NCI-H2171 (cell line): ENCODE measurements at places on chromosomes 16 and 17.

DNA sequence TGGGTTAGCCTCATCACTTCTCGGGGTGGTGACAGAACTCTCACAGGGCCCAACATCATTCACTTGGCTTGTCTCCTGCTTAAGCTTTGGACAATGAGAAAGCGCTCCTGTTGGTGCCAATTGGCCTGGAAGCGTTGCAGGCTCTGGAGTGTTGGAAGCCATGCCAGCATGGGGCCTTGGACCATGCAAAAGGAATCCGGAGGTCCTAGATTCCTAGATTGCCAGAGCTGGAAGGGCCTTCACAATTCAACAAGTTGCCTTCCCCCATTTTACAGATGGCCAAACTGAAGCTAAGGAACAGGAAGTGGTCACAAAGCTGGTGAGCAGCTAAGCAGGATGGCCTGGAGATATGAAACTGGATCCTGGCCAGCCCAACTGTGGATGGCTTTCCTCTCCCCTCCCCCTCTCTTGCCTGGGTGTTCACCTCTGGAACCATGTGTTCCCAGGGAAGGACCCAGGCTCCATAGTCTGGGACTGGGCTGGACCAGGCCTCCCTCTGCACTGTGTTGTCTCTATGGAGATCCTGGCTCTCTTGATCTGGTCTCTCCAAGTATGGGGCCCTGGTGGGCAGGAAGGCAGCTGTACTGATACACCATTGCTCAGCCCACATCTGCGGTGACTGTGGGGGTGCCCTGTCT lies 6.0 kb upstream of the IGFBP4 start:
- no peak for DNase-seq

- no peak for DNase-seq
These were observed 1280.3 kb downstream of the CDH8 start for GRCh38 chr16:60755907-60756306.

DNA sequence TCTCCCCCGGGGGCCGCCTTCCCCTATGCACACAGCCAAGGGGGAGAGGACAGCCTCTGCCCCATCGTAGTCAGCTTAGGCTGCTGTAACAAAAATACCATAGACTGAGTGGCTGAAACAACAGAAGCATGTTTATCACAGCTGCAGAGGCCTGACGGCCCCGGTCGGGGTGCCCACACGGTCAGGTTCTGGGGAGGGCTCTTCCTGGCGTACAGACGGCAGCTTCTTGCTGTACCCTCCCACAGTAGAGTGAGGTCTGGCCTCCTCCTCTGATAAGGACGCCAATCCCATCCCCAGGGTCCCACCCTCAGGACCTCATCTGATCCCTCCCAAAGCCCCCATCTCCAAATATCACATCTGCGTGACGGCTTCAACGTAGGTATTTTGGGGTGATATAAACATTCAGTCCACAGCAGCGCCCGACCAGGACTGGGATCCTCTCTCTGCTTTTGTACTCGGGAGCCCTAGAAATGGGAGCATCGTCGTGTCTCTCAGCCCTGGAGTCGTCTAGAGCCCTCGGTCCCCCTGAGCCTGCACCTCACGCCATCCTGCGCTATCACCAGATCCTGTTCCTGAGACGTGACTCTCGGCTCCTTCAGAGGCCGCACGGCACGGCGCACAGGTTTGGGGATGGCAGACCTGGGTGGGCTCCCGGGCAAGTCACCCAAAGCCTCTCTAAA lies 67.8 kb downstream of the RPH3AL start:
- no peak for DNase-seq

DNA sequence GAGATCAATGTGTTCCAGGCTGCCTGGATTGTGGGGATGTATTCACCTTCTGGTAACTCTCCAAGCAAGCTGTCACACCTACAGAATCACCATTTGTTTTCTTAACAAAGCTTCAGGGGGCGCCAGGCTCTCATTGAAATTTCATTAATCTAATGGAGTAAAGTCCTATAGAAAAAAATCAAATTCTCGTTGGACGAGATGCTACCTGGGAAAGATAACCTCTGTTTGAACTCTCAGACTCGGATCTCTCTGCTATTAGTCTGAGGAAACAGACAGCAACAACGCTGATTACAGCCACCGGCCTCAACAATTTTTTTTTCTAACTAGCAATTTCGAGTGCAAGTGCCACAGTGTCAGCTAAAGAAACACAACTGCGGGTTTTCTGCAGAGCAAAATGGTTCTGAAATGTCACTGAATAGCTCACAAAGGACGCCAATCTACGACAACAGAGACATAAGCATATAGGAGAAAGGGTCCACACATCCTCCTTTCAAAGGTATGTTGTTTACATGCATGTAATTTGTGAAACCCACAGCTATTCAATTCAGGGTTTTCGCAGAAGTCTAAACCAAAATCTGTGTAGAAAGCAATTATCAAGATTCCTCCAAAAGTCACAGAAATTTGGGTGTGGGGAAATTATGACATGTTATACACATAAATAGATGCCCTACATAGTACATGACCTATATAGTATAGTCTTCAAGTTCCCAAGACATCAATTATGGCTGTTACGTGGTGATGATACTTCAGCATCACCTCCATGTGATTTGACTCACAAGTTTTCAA lies 135.8 kb downstream of the SKAP1 start:
- no peak for DNase-seq

DNA sequence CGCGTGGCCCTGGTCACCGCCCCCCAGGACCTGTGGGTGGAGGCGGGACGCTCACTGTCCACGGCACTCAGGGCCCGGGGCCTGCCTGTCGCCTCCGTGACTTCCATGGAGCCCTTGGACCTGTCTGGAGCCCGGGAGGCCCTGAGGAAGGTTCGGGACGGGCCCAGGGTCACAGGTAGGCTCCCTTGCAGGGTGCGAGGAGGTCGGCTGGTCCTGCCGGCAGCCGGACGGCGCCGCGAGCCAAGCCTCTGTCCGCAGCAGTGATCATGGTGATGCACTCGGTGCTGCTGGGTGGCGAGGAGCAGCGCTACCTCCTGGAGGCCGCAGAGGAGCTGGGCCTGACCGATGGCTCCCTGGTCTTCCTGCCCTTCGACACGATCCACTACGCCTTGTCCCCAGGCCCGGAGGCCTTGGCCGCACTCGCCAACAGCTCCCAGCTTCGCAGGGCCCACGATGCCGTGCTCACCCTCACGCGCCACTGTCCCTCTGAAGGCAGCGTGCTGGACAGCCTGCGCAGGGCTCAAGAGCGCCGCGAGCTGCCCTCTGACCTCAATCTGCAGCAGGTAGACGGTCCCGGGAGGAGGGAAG lies 1.3 kb downstream of the GUCY2D start:
- no peak for DNase-seq

DNA sequence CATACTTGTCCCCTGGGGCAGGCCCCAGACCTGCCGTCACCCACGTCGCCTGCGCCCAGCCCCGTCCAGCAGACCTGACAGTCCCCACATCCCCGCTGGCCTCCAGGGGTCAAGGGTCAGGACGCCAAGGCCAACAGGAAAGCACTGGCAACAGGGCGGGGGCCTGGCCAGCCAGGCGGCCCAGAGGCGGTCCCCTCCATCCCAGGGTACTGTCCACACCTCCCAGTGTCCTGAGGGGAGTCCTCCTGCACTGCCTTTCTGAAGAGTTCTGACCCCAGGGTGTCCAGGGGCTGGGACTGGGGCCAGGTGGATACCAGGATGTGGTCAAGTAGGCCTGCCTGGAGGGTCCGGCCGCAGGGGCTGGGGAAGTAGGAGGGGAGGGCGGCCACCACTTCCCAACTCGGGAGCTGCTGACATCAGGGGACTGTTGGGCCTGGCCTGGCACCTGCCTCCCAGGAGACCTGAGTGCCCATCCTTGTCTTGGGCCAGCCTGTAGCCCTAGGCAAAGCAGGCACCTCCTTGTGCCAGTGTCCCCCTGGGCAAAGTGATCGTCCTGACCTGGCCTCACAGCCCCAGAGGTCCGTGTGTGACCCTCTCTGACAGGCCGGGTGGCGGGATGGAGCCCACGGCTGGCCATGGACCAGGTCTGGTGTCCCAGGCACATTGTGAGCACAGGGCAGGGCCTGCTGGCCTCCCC lies 6.7 kb upstream of the AXIN1 start:
- no peak for DNase-seq

DNA sequence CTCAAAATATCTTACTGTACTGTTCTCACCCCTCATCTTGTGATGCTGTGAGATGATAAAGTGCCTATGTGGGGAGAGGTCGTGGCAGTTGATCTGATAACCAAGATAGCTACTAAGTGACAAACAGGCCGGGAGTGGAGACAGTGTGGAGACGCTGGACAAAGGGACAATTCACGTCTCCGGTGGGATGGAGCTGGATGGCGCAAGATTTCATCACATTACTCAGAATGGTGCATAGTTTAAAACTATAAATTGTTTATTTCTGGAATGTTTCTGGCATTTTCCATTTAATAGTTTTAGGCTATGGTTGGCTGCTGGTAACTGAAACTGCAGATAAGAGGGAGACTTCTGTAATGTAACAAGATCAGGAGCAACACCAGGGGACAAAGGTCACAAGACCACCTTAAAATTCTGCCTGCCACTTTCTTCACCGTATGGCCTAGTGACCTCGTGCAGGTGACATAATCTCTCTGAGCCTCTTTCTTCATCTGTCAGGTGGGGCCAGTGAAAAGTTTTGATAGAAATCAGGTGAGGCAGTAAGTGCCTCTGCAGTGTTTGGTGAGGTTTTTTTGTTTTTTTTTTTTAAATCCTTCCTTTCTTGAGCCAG lies 54.4 kb upstream of the LGALS9 start:
- no peak for DNase-seq

GRCh38 chr17:7026471-7027115 lies 3.7 kb downstream of the BCL6B start:
- DNase-seq, result no peak

GRCh38 chr16:10949424-10949970 lies 5.1 kb downstream of the CLEC16A start:
- no peak for DNase-seq

DNA sequence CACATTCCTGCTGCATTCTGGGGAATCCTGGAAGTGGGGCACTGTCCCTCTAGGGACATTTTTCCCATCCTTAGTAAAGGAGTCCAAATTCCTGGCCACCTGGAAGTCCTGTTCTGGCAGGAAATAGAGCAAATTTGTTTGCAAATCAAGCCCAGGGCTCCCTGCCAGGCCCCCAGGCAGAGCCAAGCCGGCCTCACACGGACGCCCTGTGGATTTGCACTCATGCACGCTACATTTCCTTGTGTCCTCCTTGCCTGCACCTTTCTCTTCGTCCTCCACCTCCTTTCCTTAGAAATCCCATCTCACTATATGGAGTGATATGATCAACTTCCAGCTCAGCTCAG lies 7.0 kb upstream of the CALB2 start:
- no peak for DNase-seq

GRCh38 chr17:62180772-62181171 lies 115.7 kb upstream of the MED13 start:
- no peak for DNase-seq

DNA sequence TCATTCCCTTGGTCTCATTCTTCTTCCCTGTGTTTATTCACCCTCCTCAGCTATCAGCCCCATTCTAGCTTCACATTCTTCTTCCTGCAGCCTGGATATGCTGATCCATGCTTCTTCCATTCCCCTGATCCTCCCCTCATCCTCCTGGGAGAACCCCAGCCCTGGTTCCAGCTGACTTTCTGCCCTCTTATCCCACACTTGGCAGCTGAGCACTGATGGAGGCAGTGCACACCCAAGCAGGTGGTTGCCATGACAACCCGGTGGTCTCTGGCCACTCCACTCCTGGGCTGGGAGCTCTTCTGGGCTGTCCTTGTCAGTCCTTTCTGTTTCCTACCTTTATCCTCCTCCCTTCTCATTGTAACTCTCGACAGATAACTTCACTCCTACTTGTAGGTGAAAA lies 16.7 kb upstream of the TUBG2 start:
- no peak for DNase-seq

DNA sequence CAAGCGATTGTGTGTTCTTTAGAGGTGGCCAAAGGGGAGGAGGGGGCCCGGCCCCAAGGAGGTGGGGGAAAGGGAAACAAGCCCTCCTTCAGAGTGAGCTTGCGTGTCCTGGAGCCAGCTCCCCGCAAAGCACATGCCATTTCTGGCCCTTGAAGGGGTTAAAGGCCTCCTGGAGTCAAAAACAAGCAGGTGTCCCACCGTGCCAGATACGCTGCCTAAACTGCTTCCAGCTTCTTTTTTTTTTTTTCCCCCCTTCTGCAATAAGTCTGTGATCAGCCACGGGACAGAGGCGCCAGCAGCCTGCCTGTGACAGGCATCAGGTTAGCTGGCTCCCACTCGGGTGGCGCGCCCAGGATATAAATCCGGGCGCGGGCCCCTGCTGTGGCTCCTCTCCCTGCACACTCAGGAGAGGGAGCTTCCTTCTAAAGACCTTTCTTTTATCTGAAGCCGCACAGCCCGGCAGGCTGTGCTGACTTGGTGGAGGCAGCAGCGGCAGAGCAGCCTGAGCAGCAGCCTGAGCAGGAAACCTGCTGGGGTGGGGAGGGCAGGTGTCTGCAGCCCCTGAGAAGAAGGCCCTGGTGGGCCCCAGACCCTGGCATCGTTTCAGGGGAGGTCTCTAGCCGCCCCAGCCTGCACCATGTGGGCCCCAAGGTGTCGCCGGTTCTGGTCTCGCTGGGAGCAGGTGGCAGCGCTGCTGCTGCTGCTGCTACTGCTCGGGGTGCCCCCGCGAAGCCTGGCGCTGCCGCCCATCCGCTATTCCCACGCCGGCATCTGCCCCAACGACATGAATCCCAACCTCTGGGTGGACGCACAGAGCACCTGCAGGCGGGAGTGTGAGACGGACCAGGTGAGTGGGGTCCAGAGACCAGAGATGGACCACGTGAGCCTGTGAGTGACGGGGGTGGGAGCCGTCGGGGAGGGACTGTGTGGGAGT lies at the start of gene WFIKKN2:
TSS of gene WFIKKN2 (plus strand) at position 286 of the 934 bp plus-strand sequence. CDS start at position 638, 352 bp downstream.
- peak; percentile 38 for DNase-seq

DNA sequence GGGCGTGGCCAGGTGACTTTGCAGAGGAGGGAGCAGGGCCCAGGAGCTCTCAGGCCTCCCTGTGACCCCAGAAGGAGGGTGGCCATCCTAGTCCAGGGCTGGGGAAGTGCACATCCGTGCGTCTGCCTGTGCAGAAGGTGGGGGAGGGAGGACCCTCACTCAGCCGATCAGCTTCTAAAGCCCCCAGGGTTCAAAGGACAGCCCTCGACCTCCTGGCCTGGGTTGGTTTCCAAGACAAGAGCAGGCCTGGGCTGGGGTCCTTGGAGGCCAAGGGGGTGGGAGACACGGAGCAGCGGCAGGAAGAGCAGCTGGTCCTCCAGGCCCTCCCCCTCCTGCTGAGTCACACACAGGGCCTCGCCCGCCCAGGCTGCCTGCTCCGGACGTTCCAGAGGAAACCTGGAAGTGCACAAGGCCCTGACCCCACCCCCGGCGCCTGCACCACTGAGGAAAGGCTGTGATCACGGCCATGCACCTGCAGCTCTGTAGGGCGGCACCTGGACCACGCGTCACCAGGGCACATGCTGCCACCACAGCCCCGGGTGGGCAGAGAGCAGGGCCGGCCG lies 67.1 kb upstream of the ZNF469 start:
- DNase-seq, result no peak
